ENCODE measurements at places on chromosomes 1 and 21.

GRCh38 chr1:212212906-212213305 is 72.3 kb upstream of the PPP2R5A start:
- DNase-seq: peak; percentile 32

GRCh38 chr1:11645670-11646265 is 8.5 kb downstream of the FBXO2 start:
- DNase-seq: peak; percentile 71

DNA sequence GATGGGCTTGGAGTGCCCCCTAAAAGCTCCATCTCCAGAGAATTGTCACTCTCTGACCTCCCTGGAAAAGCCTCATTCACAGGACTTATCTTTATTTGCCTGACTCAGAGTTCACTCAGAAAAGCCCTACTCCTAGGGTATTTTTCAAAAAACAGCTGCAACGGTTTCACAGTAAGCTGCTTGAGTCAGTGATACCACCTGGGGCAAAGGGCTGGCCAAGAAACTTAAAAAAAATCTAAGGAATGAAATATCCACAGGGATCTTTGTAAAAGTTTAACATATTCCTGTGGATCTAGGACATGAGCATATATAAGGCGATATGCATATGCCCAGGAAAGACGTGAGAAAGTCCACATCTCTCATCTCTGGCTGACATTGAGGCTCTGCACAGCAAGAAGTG is 33.8 kb upstream of the TSPAN2 start:
- DNase-seq: no peak

- DNase-seq: peak; percentile 91
These were observed 69.3 kb downstream of the KCTD3 start for GRCh38 chr1:215636258-215636965.

DNA sequence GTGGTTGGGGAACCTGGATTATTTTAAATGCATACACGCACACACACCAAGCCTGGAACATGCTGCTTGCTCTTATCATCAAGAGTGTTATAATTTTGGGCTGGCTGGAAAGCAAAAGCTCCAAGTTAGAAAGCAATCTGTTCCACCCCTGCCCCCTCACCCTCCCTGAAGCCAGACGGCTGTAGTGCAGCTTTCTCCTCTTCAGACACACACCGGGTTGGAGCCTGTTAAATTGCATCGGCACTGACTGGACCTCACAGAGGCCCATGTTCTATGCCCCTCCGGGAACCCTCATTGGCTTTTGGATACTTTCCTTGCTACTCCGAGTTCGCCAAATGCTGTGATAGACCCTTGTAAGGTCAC is 90.6 kb upstream of the KCNJ15 start:
- DNase-seq: no peak

DNA sequence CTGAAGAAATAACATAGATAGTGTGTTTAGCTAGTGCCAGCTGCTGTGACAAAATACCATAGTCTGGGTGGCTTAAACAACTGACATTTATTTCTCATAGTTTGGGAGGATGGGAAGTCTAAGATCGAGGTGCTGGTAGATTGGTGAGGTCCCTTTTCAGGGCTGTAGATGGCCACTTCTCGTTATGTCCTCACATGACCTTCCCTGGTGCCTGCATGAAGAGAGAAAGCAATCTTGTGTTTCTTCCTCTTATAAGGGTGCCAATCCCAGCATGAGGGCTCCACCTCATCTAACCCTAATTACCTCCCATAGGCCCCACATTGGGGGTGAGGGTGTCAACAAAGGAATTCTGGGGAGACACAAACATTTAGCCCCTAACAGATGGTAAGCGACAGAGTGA is 9.3 kb downstream of the MTARC2 start:
- DNase-seq: no peak

DNA sequence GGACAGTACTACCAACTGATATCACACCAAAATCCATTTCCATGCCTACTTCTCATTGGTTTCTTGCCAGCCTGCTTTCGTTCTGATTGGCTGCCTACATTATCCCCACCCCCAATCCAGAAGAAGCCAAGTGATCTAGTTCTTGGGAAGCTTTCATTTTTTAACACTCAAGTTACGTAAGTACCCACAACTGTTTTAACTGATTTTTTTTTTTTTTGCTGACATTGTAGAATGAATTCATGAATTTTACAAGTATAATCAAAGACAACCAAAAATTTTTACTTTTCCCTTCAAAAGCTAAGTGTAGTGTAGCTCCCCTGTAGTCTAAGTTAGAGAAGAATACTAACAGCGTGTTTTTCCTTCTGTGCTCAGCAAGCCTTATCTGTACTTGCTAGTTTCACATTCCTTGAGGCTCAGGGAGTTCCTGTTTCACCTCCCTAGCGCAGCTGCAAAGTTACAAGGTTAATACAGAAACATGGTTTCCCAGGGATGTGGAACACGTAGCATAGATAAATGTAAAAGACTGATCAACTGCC is at the start of gene SLC9C2:
SLC9C2 (minus strand) TSS at position 17 of the 536 bp plus-strand sequence. CDS start 1,296 bp downstream, outside the sequence.
- DNase-seq: peak; percentile 82

- no peak for DNase-seq
These were observed 9.1 kb downstream of the SCYL3 start for GRCh38 chr1:169884634-169885033.

- no peak for DNase-seq
These were observed 276.5 kb downstream of the DNM3 start for GRCh38 chr1:172117800-172118199.

DNA sequence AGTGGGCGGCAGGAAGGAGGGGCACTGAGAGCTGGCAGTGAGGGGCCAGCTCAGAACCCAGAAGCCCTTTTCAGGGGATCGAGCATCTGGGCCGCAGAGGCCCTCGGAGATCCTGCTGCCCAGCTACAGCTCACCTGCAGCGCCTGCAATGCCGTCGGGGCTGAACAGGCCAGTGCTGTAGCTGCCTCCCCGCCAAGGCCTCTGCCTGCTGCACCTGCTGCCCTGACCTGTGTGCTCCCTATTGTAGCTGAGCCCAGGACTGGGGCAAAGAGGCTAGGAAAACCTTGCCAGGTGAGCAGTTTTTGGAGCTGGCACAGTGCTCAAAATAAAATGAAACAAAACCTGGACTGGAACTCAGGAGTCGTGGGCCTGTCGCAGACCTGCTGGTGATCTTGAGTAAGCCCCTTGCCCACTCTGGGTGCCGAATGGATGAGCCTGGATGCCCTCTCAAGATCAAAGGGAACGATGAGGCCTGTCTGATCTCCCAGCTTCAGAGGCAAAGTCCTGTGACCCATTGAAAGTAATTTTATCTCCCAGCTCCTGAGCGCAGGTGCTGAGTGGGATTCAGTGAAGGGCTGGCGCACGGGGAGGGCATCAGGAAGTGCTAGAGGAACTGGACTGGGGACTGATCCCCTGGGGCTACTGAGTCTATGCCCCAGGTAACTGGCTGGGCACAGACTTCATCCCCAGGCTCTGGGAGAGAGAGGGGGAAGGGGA is 154.6 kb downstream of the FOXD2 start:
- no peak for DNase-seq

GRCh38 chr1:119948342-119949214 is 52.3 kb upstream of the ADAM30 start:
- peak; percentile 81 for DNase-seq

DNA sequence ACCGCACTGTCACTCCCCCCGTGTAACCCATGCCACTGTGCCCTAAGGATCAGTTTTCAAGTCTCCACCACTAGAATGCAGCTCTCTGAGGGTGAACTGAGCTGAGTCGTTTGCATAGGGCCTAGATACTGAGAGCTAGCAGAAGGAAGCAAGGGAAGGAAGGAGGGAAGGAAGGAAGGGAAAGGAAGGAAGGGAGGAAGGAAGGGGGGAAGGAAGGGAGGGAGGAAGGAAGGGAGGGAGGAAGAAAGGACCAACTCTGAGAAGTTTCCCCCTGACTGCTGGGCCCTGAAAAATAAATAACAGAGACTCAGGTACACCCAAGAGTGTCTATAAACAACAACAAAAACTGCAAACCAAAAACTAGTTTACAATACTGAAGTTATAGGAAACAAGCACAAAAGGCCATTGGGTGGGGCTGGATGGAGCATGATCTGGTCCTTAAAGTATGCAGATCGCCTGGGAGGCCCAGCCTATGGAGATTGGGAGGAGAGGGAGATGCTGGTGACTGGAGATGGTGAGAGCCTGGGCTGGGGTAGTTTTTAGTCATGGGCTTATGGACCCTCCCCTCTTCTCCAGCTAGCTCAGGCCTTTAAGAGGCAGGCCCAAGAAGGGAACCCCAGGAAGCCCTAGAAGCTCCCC is 1.7 kb upstream of the MRPS15 start:
- DNase-seq: peak; percentile 52

- no peak for DNase-seq
These were observed 28.0 kb upstream of the TSPAN2 start for GRCh38 chr1:115117298-115117697.

- no peak for DNase-seq
These were observed 50.9 kb upstream of the USP1 start for GRCh38 chr1:62385923-62386322.

GRCh38 chr1:234956821-234957329 is 171.8 kb downstream of the TOMM20 start:
- no peak for DNase-seq

- no peak for DNase-seq
These were observed 20.9 kb downstream of the CA6 start for GRCh38 chr1:8966606-8967005.

- DNase-seq: no peak
These were observed 43.3 kb downstream of the S100B start for GRCh38 chr21:46561445-46562090.

DNA sequence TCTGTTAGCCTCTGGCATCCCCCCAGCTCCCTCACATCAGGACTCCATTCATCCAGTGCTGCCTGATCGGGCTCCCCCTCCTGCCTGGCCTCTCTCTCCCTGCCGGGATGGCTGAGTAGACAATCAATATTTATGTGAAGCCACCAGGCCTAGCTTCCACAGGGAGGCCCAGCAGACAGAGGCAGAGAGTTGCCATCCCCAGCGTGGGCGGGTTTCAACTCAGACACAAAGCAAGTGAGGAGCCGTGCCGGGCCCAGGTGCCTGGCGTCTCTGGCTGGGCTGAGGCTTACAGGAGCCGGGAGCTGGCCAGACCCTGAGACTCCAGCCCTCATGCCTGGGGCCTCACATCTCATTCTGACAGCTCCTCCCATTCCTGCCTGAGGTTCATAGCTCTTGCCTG is 34.5 kb upstream of the ATP2B4 start:
- DNase-seq: no peak

GRCh38 chr21:39881661-39882060 is 14.4 kb downstream of the PCP4 start:
- no peak for DNase-seq

DNA sequence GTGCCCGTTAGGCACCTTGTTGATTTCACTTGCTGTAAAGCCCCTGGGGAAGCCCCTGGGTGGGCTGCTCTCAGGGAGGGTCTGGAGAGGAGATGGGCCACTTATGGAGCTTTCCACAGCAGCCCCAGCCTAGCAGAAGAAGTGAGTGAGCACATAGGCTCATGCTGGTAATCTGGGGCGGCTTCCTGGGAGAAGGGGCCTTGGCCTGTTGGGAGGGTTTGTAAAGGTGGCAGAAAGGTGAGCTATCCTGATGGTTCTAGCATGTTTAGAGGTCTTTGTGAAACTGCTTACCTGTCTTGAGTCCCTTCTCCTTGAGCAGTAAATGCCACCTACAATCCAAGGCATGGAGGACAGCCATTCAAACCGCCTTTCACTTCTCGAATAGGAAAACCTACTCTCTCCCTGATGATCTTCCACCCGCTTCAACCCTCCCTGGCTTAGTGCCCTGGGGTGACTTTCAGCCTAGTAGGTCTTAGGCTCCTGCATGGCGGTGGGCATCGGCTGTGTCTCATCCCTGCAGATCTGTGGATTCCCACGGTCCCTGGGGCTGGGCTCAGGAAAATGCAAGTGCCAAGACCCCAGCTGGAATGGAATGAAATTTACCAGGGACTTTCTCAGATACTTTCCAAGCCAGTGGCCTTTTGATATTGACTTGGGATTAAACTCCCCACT is 87.6 kb upstream of the SELENON start:
- DNase-seq: no peak

DNA sequence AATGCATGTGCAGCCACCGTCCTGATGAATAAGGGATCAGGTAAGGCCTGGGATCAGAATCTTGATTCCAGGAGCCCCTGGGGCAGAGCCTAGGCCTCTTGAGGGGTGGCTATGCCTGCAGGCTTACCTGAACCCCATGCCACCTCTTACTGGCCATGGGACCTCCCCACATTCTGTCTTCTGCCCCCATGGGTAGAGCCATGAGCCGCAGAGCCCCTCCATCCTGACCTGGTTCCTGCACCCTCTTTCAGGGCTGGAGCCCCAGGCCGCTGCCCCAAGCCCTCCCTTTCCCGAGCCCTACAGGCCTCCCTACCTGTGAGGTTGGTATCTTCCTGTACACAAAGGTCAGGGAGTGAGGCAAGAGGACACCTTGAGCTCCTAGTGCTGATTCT is 120.8 kb downstream of the DMRTB1 start:
- no peak for DNase-seq

DNA sequence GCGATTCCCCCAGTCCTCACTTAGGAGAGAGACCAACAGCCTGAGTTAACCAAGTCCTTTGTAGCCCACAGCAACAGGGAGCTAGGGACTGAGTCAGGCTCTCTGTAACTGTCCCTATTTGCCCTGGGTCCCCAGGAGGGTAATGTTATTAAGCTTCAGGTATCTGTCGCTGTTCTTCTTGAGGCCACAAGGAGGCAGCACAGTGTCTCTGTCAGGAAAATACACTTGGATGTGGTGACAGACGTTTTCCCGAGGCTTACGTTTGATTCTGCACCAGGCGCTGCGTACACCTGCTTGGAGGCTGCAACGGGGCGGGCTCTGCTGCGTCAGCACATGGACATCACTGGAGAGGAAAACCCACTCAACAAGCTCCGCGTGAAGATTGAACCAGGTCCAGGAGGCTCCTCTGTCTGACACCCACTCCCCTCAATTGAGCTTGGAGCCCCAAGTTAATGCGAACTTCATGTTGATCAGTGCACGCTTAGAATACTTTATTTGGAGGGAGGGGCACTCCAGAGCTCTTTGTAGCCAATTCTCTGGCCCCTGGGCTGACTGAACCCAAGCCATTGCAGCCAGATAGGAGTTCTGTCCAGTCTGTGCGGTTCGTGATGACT is 10.7 kb upstream of the ELF3 start:
- DNase-seq: peak; percentile 51

- no peak for DNase-seq
These were observed 1.2 kb downstream of the DHRS3 start for GRCh38 chr1:12616709-12617373.

DNA sequence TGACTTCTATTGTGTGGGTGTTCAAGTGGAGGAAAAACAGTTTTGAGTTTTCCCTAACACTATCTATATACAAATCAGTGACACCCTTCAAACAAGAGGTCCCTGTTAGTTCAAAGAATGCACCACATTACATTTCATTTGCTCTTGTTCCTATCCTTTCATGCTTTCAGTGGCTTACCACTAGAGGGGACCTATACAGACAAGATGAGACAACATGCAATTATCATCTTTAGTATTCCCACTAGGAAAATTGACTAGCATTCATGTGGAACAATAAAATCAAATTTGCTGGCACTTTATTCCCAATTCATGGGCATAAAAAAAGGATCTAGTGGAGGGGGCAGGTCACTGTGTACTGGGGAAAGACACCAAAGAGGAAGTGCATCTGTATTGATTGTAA is 13.3 kb upstream of the SIPA1L2 start:
- no peak for DNase-seq

Measured in fibroblast of the aortic adventitia (primary cell).